DMS79 (cell line): ENCODE measurements at places on chromosomes 5 and 9.
A peak's percentile ranks its signal among the peaks of the same experiment; 100 is the strongest.

DNA sequence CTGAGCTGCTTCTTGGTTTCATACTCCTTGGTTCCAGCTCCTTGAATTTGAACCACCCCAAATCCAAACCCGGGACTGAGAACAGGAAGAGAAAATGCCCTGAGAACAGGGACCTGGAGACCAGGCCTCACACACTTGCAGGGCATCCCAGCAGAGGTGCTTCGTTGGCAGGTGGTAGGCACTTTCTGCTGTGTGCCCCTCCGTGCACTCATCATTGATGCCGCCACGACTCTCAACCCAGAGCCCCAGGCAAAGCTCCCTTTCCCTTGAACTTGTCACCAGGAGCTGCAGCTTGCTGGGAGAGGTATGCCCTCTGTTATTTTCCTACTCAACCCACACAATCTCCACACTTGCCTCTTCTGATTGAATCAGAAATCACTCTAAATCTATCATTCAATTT lies 217.8 kb upstream of the IRX1 start:
- no peak for DNase-seq

DNA sequence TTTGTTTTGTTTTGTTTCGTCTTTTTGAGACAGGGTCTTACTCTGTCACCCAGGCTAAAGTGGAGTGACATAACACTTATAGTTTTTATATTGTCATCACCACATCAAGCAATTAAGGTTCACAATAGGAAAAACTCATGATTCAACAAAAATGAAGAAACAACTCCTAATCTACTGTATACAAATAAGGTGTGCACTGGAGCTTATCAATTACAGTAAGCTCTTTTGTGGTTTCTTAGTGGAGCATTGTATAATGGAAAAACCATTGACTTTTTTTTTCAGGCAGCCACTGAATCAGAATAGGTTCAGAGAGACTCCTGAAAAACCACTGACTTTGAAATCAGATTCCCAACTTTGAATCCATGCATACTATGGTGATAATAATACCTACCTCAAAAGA lies 10.8 kb upstream of the PLIN2 start:
- peak; percentile 76 for DNase-seq

DNA sequence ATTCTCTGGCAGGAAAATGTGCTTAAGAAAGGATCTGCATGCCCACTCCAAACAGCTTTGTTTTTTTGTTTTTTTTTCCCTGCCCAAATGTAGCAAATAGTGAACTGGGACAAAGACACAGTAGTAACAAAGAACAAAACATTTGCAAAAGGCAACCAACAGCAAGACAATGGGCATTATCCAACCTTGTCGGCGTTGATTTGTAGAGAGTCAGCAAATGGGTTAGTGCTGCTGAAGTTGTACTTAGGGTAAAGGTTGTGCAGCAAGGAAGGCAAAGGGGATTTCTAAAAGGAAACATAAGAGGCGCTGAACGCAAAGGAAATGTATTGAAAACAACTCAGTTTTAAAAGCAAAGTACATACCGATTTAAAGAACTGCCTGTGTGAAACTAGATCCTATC lies 136.2 kb downstream of the MPDZ start:
- DNase-seq, result no peak

DNA sequence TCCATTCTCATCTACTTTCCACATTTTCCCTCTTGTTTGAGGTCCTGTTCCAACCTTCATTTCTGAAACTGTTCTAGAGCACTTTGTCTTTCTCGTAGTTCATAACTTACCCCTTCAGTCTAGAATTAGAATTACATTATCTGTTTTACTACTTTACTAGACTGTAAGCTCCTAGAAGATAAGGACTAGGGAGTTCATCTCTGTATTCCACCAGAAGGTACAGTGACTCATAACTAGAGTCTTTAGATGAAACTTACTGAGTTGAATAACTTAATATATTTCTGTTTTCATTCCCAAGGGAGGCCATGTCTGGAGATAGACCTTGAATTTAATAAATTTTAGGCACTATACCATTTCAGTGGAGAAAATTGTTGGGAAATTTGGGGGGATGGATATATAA lies 38.7 kb downstream of the G3BP1 start:
- no peak for DNase-seq

DNA sequence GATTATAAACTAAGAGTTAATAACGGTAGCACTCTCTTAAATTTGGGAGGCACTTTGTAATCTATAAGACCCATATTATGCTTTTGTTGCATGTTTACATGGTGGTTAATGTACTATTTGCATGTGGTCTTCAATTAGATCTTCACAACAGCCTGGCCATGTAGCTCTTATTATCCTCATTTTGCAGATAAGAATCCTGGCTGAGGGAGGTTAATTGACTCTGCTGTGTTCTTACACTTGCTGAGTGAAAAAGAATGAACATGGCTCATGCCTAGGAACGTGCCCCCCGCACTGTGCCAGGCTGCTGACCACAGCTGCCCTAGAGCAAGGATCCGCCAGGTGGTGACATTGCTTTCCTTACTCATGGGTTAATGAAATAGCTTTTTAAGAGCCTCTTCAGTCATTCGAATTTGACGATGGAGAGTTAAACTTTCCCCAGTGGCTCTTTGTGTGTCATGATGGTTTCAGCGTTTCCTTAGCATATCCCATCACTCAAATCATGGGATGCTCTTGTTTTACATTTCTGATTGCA lies 97.9 kb downstream of the CDH6 start:
- DNase-seq, result no peak

DNA sequence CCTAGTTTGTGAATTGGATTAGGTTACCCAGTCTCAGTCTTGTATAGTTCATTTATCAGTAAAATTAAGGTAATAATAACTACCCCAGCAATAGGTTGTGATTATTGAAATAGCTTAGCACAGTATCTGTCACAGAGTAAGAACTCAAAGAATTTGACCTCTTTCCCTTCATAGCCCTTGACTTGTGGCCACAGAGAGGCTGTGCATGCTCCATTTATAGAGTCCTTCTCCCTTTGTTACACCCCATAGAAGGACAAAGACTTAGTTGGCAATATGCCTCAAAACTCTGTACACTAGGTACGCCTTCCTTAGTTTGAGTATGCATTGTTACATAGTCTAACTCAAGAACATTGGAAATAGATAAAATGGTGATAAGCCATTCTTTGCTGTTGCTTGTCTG lies 257.2 kb downstream of the KCTD16 start:
- no peak for DNase-seq

DNA sequence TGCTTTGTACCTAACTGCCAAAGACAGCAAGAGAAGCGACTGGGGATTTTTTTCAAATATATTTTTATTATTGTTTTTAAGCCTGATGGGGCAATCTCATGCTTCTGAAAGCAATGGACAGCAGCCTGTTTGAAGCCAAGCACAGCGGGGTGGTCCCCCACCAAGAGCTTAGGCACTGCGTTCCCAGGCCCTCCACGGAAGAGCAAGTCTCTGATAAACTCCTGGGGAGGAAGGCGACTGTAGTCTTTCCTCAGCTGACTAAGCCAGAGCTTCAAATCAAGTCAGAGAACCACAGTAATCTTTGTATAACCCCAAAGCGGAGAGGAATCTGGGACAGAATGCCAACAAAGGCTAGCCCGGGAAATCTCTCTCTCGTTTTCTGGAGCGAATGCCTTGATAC lies 54.4 kb downstream of the ARSB start:
- no peak for DNase-seq

GRCh38 chr9:136351252-136351800 lies 12.2 kb downstream of the DNLZ start:
- DNase-seq, result no peak

- no peak for DNase-seq
These were observed 241.6 kb downstream of the ARHGEF28 start for GRCh38 chr5:73867345-73868335.

GRCh38 chr9:113964495-113965170 lies 88.5 kb downstream of the ZNF618 start:
- DNase-seq, result no peak

DNA sequence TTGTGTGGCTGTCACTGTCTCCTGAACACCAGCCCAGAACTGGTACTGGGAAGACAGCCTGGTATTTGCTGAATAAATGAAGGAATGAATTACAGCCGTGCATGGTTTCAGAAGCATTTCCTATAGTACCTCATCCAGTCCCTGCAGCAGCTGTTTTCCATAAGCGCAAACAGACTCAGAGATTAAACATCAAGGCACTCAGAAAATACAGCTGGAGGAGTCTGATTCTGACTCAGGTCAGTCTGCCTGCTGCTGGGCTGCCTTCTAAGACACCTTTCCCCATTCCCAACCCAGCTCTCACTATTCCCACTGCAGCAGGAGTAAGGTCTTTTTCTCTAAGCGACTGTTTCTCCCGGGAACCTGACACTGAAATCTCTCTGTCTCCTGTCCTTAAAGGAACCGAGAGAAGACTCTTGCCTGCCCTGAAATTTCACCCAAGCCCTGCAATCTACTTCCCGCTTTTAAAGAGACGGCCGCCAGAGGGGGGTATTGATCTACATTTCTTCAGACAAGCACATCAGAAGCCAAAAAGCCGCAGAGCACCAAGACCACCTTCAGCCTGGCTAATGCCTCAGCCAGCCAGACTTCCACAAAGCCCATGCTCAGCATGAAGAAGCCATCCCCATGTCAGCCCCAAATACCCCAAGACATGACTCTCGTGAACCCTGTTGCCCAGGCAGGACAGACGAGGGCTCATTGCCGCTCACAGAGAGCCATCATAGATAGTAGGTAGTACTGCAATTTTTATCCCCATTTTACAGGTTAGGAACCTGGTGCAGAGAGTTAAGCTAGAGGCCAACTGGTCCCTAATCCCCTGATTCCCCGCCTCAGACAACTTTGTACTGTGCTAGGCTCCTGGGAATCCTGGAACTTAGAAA lies 5.4 kb upstream of the FOXI1 start:
- DNase-seq, result peak; percentile 2

- DNase-seq, result no peak
These were observed 175.6 kb upstream of the CCNH start for GRCh38 chr5:87588316-87588715.

GRCh38 chr5:78744951-78745534 lies 96.5 kb upstream of the LHFPL2 start:
- DNase-seq, result no peak
